Stimulated activated CD4-positive, alpha-beta T cell treated with anti-CD3 and anti-CD28 coated beads, Interleukin-2, amount 100 ng/mL, for 4 hours (primary cell): ENCODE measurements at places on chromosomes 6 and 20.

GRCh38 chr6:164916087-164916486 is 393.3 kb downstream of the C6orf118 start:
- no peak for DNase-seq

DNA sequence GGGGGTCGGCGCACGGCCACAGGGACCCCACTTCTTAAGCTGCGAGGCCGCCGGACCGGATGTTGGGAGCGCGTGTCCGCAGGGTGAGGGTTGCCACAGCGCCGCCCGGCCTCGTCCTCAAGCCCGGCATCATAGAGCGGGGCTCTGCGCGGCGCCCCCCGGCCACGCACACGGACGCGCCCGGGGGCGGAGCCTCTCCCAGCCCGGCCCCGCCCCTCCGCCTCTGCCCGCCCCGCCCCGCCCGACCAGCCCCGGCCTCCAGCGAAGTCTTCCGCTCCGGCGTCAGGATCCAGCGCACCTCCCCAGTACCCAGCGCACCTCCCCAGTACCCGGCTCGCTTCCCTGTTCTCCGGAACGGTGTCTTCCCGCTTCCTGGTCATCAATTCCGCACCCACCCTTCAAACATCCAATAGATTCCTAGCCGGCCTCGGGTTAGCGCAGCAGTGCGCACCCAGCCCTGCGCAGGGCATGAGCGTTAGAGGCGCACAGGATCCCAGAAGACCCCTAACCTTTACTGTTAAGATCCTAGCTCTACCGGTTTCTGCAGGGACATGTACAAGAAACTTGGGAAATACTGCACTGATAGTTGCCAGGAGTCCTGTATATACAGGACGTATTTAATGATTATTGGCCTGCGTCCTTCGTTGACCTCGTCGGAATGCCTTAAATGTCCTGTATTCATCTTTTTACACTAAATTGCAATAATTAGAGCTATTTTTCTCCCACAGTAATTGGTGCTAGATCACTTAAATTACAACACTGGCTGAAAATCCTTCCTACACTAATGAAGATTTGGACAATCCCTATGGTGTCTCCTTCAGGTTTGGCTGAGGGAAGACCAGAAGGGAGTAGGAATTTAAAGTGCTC is 535 bp upstream of the DNAAF9 start:
- peak; percentile 48 for DNase-seq

DNA sequence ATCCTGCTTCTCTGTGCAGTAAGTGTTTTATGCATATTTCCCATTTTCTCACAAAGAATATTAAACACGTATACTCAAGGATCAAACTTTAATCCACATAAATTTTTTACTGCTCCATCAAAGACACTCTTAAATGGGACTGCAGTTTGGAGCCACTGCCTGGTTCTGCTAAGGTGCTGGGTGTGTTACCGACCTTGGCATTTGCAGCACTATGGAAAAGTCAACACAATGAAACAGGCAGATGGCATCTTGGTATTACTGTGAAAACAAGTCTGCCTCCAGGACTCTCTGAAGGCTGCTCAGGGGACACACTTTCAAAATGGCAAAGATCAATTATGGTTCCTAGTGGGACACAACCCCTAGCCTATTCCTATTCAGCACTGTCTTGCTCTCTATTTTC is 17.3 kb upstream of the HLA-G start:
- no peak for DNase-seq

- DNase-seq, result no peak
These were observed 533.3 kb downstream of the HACE1 start for GRCh38 chr6:104326173-104327001.

GRCh38 chr6:30219244-30219643 is 6.0 kb upstream of the TRIM26 start:
- no peak for DNase-seq

DNA sequence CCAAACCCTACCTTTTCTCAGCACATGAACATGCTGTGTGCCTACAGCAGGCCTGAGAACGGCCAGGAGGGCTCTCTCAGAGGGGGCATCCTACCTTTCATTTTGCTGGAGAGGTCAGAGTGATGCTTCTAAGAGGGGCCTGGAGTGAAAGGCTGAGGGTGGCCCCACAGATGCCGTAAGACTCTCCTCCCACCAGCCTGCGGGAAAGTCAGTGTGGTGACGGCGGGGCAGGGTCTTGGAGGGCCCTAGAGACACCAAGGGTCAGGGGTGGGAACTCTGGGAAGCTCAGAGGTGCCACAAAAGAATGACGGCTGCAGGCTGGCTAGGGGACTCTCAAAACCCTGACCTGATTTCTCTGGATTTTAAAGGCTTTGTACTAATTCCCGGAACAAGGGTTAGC is 107.6 kb downstream of the SLC23A2 start:
- no peak for DNase-seq

DNA sequence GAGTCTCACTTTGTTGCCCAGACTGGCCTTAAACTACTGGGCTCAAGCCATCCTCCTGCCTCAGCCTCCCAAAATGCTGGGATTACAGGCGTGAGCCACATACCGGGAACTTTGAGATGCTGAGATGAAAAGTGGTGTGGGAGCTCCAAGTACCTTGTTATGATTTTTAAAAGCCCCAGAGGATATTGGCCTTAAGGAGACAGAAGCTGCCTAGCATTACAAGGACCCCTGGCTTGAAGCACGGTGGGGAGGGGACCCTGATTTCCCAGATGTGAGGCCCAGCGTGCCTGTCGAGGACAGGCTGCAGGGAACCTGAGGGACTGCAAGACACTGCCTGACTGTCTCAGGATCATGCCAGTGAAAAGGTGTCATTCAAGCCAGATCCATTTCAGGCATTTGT is 75.3 kb upstream of the TIAM2 start:
- DNase-seq, result no peak

DNA sequence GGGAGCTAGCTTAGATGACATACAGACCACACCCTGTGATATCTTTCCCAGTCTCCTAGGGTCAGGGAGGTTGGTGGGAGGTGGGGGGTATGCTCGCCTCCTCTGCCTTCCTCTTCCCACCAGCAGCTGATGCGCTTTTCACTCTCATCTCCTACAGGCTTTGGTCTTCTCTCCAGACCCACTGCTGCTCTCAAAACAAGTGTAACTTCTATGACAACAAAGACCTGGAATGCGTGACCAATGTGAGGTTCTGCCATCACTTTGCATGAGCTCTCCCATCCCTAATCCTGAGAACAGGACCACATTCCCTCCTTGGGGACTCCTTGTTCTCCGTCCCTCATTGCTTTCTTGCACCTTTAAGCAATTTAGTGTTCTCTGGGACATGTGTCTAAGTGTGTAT is 2.7 kb downstream of the CTSA start:
- DNase-seq, result no peak

DNA sequence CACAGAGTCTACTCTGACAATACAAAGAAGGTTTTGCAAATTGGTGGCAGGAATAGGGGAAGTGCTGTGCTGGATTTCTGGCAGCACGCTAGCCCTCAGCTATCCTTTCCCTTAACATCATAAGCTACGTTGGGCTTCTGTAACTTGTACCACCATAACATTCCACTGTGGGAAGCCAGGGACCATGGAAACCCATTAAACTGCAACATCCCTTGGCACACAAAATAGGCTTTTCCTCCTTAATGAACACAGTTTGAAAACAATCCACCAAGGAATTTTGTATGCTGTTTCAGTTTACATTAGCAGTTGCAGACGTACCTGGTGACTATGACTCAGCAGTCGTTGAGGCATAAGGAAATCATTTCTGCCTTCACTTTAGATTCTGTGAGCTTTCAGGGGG is 203.9 kb upstream of the RAB32 start:
- DNase-seq, result no peak

- no peak for DNase-seq
These were observed 122.8 kb upstream of the MAFB start for GRCh38 chr20:40811660-40812414.

GRCh38 chr6:166742981-166743380 is 115.9 kb upstream of the RPS6KA2 start:
- no peak for DNase-seq

- DNase-seq, result no peak
These were observed 18.2 kb upstream of the FRMD1 start for GRCh38 chr6:168097221-168097620.
